ENCODE measurements at places on chromosomes 11 and 22. TPM values are rescaled to one million over a fixed set of nuclear protein-coding genes. Genes with fewer than 3 reads are reported as not detected.

- DNase-seq: peak; percentile 66
Observed at GRCh38 chr22:42473484-42474193, 41.4 kb upstream of the NFAM1 start.

DNA sequence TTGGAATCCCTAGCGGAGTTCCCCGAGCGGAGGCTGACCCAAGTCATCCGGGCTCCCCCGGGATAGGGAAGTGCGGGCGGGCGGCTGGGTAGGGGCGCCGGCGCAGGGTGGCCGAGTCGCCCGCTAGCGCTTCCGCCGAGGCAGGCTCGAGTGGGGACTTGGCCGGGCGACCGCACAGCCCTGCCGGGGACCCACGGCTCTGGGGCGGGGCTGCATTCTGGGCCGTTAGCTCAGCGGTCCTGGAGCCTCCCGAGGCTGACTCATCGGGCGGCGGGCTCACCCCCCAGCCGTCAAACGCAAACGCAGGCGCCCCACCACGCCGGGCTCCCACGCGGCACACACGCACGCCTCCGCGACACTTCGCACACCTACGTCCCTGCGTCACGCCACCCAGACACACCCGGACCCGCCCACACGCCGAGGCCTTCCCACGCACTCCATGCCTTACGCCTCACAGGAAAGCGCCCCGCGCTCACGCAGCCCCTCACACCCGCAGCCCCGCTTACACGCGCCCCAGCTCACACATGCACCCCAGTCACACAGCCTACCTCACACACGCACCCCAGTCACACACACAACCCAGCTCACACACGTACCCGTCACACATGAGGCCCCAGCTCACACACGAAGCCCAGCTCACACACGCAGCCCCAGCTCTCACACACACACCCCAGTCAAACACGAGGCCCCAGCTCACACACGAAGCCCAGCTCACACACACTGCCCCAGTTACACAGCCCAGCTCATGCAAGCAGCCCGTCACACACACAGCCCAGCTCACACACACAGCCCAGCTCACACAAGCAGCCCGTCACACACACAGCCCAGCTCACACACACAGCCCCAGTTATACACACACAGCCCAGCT lies 1.2 kb downstream of the PHLDB1 start:
- DNase-seq: peak; percentile 74

GRCh38 chr22:48959496-48959895 lies 868.2 kb downstream of the BRD1 start:
- DNase-seq: peak; percentile 15

- no peak for DNase-seq
Observed at GRCh38 chr22:31185056-31185455, 25.1 kb downstream of the RNF185 start.

The BIK gene
- total RNA-seq: 8.4 TPM

DNA sequence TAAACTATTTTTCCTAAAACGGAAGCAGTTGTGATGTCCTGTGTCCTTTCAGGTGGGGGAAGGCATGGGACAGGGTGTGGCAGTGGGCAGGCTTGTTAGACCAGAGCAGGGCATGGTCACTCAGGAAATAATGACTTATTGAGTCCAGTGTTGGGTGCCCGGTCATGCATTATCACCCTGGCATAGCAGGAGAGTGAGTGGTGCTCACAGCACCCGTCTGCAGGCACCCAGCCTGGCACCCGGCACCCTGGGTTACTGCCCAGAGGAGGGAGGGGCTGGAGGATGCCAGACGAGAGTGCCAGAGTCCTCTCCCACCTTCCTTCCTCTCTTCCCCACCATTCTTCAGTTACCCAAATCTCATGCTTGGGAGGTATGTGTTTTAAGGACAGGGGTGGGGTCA lies 59.1 kb downstream of the ST3GAL4 start:
- peak; percentile 46 for DNase-seq

GRCh38 chr11:34790620-34791019 lies 125.6 kb downstream of the APIP start:
- no peak for DNase-seq

Measured in mucosa of descending colon (tissue), 3 donors.